Fibroblast of skin of back (primary cell): ENCODE measurements at places on chromosomes 7 and 10.

GRCh38 chr10:126171555-126171954 lies 216.7 kb downstream of the ADAM12 start:
- DNase-seq: peak; percentile 98

DNA sequence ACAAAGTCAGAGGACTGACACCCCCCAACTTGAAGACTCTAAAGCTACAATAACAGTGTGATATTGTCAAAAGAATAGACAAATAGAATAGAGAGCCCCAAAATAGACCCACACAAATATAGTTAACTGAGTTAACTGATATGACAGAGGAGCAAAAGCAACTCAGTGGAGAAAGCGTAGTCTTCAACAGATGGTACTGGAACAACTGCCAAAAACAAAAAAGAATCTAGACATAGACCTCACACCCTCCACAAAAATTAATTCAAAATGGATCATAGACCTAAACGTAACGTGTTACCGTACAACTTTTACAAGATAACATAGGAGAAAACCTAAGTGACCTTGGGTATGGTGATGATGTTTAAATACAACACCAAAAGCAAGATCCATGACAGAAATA lies 28.6 kb upstream of the PWWP2B start:
- no peak for DNase-seq

- DNase-seq: no peak
These were observed 15.9 kb downstream of the SORCS3 start for GRCh38 chr10:104657036-104657435.

- DNase-seq: no peak
These were observed 183.2 kb downstream of the CDCA7L start for GRCh38 chr7:21762469-21762868.

GRCh38 chr7:44667190-44667589 lies 60.8 kb downstream of the OGDH start:
- DNase-seq: no peak

DNA sequence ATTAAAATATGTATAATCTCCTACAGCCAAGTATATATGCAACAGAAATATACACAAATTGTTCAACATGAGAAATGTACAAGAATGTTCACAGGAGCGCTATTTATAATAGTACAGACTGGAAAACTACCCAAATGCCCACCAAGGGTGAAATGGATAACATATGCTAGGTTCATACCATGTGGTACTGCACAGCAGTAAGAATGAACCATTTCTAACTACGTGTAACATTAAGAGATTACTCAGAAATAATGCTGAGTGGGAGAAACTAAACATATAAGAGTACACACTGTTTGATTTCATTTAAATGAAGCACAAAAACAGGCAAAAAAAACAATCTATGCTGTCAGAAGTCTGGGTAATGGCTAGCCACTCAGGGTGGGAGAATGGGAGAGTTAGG lies 45.8 kb downstream of the RNLS start:
- no peak for DNase-seq

DNA sequence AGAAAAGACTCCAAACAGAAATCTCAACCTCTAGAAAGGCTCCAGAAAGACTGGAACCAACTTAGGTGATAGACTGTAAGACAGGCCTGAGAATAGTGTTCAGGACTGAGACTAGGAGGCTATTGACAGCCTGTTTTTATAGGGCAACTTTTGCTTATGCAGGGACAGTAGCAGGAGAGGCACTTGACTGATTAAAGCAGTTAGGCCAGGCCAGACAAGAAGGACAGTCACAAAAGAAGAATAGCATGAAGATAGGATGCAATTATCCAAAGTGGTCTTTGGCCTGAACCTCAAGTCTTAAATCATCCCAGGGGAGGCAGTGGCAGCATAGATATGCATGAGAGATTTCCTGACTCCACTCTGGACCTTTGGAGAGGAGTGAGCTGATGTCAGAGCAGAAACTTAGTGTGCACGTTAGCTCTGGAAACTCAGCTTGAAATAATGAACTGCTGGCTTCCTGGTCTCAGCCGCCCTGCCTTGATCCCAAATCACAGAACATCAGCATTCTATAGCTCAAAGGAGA lies 290.6 kb downstream of the SORCS3 start:
- no peak for DNase-seq

GRCh38 chr7:128447941-128448564 lies 7.6 kb upstream of the HILPDA start:
- no peak for DNase-seq

GRCh38 chr10:13536674-13537366 lies 8.0 kb upstream of the BEND7 start:
- DNase-seq: peak; percentile 54

GRCh38 chr10:43076876-43077420 lies at the start of gene RET:
RET (plus strand) TSS chr10:43077069; CDS start chr10:43077259, 190 bp downstream.
- DNase-seq: no peak

DNA sequence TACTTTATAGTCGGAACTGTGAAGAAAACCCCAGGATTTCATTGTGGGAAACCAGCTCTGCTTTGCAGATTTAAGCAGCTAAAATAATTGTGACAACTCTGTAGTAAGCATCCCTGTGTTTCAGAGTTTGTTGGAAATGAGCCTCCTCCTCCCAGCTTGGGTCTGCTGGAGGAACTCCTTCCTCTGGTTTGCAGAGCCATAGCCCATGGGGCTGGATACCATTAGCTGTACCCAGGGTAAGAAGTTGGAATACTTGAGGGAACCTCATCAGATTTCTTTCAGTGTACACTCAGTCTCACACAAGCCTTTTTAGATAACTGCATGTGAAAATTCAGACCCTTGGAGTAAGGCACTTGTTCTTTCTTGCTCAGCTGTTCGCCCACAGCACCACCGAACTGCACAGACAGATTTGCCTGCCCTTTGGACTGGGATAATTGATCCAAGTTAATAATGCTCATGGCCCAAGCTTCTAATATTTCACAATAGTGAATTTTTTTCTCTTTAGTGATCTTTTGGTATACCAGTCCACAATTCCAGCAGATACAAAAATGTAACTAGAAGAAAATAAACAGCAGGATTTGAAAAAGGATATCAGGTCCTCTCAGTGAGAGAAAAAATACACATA lies 467.4 kb upstream of the FZD8 start:
- DNase-seq: no peak

- DNase-seq: no peak
These were observed 62.0 kb downstream of the SUFU start for GRCh38 chr10:102565793-102566192.

DNA sequence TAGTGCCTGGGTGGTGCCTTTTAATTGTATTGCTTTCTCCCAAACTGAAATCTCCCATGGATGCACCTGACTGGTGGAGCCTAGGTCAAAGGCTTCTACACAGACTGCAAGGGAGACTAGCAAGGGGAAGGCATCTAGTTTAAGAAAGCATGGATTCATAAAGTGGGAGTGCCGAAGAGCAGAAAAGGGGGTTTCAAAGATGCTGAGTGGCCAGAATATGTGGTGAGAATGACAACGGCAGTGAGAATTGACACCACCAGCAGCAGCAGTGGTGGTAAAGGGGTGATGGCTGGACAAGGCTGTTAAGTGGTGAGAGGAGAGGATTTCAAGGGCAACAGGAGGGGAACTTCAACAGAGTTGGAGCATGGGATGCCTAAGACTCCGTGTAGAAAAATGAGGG lies 36.7 kb downstream of the LSMEM1 start:
- DNase-seq: no peak

DNA sequence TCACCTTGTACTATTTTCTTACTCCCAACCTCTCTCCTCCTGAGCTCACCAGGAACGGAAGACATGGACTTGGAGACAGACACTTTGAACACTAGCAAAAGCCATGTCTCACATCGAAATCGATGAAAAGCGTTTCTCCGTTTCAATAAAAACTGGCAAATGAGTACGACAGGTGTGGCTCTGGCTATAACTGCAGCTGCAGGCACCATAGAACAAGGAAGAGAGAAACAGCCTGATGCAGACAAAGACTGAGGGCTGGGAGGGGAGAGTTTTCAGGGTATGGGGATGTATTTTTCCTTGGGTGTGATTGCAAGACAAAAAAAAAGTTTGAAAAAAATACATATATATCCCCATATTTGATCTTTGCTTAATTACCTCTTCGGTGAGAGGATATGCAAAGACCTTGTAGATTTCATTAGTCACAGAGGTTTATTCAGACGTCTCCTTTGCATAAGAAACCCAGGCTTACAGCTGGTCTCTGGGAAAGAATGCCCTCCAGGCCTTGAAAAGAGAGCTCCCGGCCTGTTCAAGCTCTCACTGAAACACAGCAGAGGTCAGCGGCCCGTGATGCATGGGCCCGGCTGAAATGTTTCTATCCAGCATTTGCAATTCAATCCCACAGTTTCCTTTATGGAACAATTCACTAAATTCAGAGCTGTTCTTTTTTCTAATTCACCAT lies 63.1 kb downstream of the TLL2 start:
- no peak for DNase-seq

DNA sequence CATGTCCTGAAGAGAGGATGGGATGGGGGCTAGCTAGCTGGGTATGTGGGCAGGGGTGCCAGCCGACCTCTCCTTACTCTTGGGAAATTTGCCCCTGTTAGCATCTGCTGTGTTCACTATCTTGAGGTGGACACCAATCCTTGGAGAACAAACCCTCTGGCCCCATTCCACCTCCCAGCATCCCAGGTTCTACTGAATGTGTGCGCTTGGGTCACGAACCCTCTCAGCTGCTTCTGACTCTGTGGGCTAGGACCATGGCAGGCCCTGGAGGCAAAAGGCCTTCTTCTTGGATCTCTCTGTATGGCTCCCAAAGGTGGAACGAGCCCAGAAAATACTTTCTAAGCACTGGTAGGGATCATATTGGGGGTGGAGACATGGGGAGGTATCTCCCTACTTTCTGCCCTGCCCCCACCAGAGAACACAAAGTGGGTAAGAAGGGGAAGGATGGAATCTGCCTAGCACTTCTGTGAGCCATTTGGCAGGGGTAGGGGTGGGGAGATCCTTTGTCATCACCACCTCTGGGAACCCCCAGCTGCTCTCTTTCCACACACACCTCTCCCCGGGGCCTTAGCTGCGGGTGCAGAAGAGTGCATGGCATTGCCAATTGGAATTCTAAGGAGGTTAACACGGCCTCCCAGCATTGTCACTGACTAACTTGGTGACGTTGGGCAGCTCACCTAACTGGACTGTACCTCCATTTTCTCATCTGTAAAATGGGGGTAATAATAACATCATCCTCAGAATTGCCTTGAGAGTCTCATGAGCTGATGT lies 7.7 kb downstream of the UNC5B start:
- no peak for DNase-seq

GRCh38 chr10:118045837-118046394 lies 825 bp downstream of the RAB11FIP2 start:
- DNase-seq: peak; percentile 48

DNA sequence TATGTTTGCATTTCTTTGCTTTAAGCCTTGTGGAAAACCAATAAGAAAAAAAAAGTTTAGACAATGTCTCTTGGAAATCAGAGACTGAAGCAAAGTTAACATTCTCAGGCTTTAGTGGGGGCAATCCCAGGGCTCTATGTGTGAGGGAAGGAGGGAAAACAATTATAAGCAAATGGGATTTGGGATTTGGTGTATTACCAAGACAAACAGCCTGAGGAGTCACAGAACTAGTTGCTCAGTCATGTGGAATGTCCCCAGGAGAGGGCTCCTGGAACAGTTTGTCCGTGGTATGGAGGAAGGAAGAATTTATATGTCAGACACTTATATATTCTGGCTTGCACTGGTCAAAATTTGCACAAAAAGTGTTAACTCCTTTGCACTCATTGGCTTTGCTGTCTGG lies 562.9 kb upstream of the TPK1 start:
- peak; percentile 94 for DNase-seq

DNA sequence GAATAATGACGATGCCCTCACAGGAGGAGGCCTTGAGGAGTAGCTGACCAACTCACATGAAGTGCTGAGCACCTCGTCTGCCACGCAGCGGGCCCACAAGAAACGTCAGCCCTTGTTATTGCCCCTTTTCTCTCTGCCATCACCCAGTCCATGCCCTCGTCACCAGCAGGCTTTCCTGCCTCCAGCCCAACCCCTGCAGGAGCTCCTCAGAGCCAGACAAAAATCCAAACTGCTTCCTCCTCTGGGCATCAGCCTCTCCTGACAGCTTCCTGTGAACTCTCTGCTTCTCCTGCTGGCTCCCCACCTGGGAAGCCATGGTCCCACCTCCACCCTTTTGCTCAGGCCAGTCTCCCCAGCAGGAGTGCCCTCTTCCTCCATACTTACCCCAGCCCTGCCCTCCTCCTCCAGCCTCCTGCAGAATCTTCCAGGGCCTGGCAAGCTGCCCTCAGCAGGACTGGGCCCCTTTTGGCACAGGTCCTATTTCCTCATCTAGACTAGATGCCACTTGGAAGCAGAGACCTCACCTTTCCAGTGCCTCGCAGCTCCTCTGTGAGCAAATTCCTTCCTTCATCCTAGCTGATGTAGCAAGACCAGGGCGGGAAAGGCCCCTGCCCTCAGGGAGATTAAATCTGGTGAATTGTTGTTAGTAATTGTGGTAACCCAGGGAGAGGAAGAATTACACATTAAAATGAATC lies 115.1 kb downstream of the C10orf105 start:
- DNase-seq: no peak
